GM12878 (cell line): ENCODE measurements at places on chromosomes 11 and 22. TPM values are rescaled to one million over a fixed set of nuclear protein-coding genes. Genes with fewer than 3 reads are reported as not detected.

DNA sequence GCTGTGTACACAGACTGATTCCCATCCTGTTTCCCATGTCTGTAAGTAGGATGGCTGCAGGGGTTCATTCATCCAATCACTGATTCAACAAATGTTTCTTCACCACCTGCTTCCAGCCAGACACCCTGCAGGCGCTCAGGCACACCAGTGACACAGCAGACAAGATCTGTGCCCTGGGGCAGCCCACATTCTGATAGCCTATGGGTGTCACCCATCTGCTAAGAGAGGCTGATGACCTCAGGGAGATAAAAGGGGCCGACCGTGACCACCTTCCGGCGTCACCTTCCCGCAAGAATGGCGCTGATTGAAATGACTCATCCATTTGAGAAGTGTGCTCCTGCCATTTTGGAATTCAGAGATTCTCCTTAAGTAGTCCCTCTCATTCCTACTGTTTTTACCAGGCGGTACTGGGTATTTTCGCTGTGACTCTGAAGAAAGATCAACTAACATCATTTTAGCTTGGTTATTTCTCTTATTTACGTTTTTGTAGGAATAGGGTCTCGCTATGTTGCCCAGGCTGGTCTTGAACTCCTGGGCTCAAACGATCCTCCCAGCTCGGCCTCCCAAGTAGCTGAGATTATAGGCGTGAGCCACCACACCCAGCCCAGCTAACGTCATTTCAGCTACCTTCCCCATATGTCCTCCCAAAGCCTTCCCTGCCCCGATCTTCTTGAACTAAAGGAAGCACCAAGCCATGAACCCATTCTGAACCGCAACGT lies 73.2 kb upstream of the BID start:
- DNase-seq, result no peak

- DNase-seq, result no peak
Measured at GRCh38 chr11:102456381-102456780, 3.8 kb upstream of the TMEM123 start.

SLCO2B1 gene
- total RNA-seq, result 1.1 and 1.8 TPM in 2 replicates

F2 gene
- total RNA-seq, result 0.32 and 0.72 TPM in 2 replicates

DNA sequence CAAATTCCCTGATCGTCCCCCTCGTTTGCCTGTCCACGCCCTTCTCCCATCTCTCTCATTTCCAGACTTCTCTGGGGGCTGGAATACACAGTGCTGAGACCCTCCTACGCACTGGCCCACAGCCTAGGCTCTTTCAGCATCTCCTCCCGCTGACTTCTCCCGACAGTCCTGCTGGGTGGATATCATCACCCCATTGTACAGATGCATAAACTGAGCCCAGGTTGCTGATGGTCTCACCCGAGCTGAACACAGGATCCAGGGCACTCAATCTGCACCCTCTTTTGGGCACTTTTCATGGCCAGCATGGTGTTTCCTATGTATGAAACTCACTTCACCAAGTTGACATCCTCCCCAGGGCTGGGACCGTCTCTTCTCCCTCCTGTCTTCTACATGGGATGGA lies 31.7 kb upstream of the PICK1 start:
- no peak for DNase-seq

- DNase-seq, result no peak
Measured at GRCh38 chr11:23502389-23502788, 642.1 kb upstream of the CCDC179 start.

- DNase-seq, result peak; percentile 49
Measured at GRCh38 chr11:72951888-72952287, 137.7 kb downstream of the ATG16L2 start.

- DNase-seq, result no peak
Measured at GRCh38 chr11:46529095-46529905, 64.5 kb downstream of the AMBRA1 start.

- DNase-seq, result no peak
Measured at GRCh38 chr11:35619855-35620640, 1.8 kb downstream of the FJX1 start.

- DNase-seq, result no peak
Measured at GRCh38 chr11:113971506-113972195, 3.3 kb upstream of the HTR3A start.

GRCh38 chr11:57288771-57289579 lies 35.8 kb downstream of the TNKS1BP1 start:
- DNase-seq, result no peak

SMIM35 gene
- total RNA-seq, result not detected in 2 replicates

DNA sequence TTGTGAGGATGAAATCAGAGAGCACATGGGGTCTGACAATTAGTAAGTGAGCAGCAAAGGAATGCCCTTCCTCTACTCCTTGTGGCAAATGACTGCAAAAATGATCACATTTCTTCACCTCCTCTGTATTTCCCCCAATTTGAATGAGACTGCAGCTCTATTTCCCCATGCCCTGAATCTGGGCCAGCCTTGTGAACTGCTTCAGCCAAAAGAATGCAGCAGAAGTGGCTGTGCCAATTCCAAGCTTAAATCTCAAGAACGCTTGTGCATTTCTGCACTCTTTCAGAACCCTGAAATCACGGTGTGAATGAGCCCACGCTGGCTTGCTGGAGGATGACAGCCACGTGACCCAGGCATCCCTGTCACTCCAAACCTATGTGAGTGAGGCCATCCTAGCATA lies 9.9 kb downstream of the SLC43A3 start:
- DNase-seq, result no peak
